Right renal pelvis (tissue), 4 donors: ENCODE measurements at places on chromosomes 1 and 21.

DNA sequence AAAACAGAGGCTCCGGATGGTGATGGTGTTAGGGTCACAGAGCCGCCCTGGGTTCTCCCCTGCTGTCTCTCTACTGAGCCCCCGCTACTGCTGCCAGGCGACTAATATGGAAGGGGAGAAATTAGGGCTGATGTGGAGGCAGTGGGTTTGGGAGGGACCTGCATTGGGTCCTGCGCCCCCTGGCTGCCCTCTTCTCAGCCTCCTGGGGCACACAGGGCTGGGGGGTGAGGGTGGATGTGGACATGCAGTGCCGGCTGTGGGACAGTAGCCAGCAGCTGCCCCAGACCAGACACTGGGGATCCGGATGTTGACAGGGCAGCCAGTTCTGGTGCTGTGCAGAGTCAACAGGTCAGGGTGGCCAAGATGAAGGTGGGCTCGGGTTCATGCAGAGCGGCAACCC is 1.5 kb upstream of the CLCNKB start:
- no peak for DNase-seq

- DNase-seq = no peak
Measured at GRCh38 chr1:204623894-204624361, 61.6 kb downstream of the LRRN2 start.

GRCh38 chr1:227947386-227947675 is 401 bp downstream of the WNT9A start:
- no peak for DNase-seq

DNA sequence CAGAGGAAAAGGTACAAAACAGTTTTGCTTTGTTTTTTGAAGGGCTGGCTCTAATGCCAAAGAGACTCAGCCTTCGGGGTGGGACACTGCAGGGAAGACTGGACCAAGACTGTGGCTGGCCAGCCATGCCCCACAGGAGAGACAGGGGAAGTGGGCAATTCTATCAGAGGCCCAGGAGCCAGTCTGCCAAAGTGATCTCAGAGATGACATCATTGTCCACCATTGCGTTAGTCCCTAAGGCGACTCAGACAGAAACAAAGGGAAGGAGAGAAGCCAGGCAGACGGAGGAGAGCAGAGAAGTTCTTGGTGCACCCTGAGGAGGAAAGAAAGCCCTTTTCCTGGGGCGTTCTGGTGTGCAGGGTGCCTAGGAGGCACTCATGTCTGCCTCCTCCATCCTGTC is 26.4 kb downstream of the OPTC start:
- no peak for DNase-seq

DNA sequence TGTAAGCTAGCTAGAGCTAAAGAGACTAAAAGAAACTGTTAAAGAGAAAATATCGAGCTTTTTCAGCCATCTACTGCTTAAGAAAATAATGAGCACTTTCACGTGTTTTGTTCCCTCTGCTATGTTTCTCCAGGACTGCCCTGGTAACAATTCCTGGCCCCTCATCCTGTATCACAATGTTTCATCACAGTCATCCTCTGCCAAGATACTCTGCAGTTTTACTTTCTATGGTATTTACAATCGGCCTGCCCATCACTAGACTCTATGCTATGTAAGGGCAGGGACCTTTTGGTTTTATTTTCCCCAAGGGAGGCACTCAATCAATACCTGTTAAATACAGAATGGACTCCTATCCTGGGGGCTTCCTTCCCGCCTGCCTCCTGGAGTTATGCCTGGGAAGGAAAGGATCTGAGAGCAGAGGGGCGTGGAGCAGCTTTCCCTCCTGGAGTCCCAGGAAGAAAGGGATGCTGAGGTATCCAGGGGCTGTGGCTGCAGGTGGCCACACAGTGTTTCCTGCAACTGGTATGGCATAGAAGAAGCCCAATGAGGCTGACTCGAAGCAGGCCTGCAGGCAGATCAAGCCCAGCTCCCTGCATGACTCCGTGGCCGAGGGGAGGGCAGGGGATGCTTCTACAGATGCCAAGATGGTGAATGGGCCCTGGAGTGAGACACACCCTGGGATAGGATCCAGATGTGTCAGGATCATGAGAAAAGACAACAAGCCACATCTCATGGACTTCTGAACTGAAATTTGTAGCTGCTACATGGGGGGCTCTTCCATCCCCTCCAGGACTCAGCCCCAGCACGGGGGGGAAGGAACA is 52.9 kb downstream of the MATN1 start:
- DNase-seq = no peak
